Right lung (tissue), 10 donors: ENCODE measurements at places on chromosomes 5 and 9. TPM values are rescaled to one million over a fixed set of nuclear protein-coding genes. Genes with fewer than 3 reads are reported as not detected.

Gene GRIN1
- polyA plus RNA-seq = 0.23 TPM

Gene ADAMTS13
- polyA plus RNA-seq = 6.7 TPM

Gene GRAMD2B
- polyA plus RNA-seq = 9.0 TPM

Gene PCDHGA6
- polyA plus RNA-seq = 4.6 TPM

Gene INPP5E
- 9.5 TPM for polyA plus RNA-seq

Gene SPATA6L
- polyA plus RNA-seq = 7.3 TPM

Gene PTGS1
- polyA plus RNA-seq = 3.7 TPM

Gene POLR3G
- 3.9 TPM for polyA plus RNA-seq

Gene MEIKIN
- not detected for polyA plus RNA-seq

Gene RANBP17
- polyA plus RNA-seq = 47.4 TPM

Gene ANKRD55
- polyA plus RNA-seq = 0.65 TPM

Gene FOXD4L6
- polyA plus RNA-seq = 0.23 TPM

Gene RNF180
- 11.6 TPM for polyA plus RNA-seq

Gene ANKRD31
- polyA plus RNA-seq = 0.34 TPM

Gene SLC25A48
- 1.8 TPM for polyA plus RNA-seq

GRCh38 chr5:167049043-167049663 is 1242.3 kb upstream of the WWC1 start:
- DNase-seq = no peak

DNA sequence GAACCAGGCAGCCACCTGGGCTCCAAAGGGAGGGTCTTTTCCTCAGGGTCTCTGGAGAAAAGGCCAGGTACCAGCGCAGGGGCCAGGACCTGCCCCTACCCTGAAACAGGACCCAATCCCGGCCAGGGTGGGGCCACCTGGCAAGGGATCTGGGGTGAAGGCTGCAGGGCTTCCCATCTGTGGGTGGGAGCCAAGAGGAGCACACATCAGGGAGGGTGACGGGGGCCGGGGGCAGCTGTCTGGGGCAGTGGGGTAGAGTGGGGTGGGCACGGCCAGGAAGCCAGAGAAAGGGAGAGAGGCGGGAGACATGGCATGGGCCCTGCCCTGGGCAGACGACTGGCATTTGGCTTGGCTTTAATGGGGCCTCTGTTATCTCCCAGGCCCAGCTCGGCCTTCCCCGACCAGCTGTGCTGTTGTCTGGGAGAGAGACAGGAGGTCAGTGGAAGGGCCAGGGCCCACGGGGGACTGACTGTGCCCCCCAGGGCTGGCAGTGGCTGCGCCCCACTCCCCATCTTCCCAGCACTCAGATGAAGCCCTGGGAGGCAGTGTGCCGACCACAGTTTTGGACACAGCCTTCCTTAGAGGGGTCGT is 57.2 kb upstream of the RNF130 start:
- no peak for DNase-seq

- no peak for DNase-seq
These were observed 21.2 kb upstream of the PANK3 start for GRCh38 chr5:168600409-168600808.

GRCh38 chr5:50301756-50302155 is 139.3 kb downstream of the EMB start:
- no peak for DNase-seq

- no peak for DNase-seq
These were observed 54.6 kb downstream of the FYB1 start for GRCh38 chr5:39164529-39165402.

GRCh38 chr5:35029333-35029732 is 18.4 kb downstream of the AGXT2 start:
- DNase-seq = no peak

GRCh38 chr9:135951889-135952663 is 9.1 kb downstream of the UBAC1 start:
- DNase-seq = no peak

- no peak for DNase-seq
These were observed 63.7 kb downstream of the LURAP1L start for GRCh38 chr9:12838546-12838945.

GRCh38 chr5:14472986-14473567 is 108.5 kb upstream of the OTULINL start:
- no peak for DNase-seq

DNA sequence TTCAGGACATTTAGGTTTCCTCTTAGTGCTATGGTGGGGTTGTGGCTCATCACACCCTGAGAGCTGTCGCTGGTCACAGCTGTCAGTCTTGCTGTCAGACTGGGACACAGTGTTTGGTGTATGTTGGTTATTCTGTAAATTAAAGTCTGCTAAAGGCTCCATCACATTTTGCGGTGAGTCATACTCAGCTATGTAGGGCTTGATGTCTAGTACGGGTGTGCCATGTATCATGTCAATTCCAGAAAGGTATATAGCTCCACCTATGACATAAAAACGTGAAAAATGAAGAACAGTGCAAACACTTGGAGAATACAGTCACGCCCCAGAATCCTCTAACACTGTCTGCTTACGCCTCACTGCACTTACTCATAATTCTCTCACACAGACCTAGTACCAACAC is 11.9 kb downstream of the TRMO start:
- DNase-seq = no peak

GRCh38 chr5:159785656-159786055 is 130.6 kb upstream of the ADRA1B start:
- no peak for DNase-seq

DNA sequence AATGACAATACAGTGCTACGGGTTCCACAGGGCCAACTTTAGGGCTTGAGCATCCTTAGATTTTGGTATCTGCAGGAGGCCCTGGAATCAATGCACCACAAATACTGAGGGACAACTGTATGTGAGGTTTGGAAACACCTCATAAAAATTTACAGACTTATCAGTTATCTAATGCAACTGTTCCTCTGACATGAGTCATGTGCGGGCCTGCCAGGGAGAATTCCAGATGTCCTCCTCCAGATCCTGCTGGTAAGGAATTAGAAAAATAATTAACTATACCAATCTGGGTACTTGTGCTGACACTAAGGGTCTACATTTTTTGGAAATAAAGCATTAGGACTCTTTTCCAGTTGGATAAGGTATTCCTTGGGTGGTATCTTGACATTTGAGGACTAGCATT is 333.3 kb downstream of the ARRDC3 start:
- DNase-seq = no peak

- DNase-seq = no peak
These were observed 11.0 kb downstream of the LHX3 start for GRCh38 chr9:136193891-136194279.

- no peak for DNase-seq
These were observed 31.0 kb downstream of the ADAM19 start for GRCh38 chr5:157544623-157544989.

DNA sequence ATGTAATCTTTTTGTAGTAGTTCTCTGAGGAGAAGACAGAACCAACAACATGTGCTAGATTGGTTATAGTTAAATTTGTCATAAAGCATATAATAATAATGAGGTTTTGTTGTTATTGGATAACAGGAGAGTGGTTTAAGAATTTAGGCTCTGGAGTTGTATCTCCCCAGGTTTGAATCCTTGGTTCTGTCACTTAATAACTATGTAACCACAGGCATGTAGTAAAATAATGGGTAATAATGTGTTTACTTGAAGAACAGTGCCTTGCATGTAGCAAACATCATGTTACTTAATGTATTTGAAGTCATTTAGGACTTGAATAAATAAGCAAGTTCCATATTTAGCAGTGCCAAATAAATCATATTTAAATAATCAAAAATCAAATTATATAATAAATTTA is 55.8 kb downstream of the NSD1 start:
- no peak for DNase-seq

- DNase-seq = no peak
These were observed 844 bp downstream of the POLR3G start for GRCh38 chr5:90475436-90475980.

- DNase-seq = no peak
These were observed 606.2 kb downstream of the TLE4 start for GRCh38 chr9:80177949-80178480.

GRCh38 chr9:131395157-131396098 is 1.5 kb downstream of the PRRC2B start:
- no peak for DNase-seq

- no peak for DNase-seq
These were observed 13.6 kb downstream of the RNF145 start for GRCh38 chr5:159195775-159196174.

GRCh38 chr5:157159209-157159751 is 6.8 kb downstream of the GARIN3 start:
- DNase-seq = no peak

DNA sequence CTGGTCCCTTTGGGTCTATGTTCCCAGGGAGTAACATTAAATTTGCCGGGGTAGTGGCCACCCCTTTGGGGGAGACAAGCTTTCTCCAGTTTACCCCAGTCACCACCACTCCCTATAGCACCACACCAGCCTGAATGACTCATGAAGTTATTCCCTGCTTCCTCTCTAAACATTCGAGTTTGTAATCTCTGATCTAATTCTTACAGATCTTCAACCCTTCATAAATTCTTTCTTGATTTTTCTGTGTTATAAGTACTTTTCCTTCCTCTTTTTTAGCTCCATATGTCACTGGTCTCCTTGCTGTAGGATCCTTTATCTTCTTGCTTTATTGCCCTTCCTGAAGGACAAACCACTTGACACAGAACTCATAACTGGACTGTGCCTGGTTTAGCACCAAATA is 55.6 kb downstream of the GNA14 start:
- DNase-seq = no peak
